ENCODE measurements at places on chromosomes 11 and 22.

DNA sequence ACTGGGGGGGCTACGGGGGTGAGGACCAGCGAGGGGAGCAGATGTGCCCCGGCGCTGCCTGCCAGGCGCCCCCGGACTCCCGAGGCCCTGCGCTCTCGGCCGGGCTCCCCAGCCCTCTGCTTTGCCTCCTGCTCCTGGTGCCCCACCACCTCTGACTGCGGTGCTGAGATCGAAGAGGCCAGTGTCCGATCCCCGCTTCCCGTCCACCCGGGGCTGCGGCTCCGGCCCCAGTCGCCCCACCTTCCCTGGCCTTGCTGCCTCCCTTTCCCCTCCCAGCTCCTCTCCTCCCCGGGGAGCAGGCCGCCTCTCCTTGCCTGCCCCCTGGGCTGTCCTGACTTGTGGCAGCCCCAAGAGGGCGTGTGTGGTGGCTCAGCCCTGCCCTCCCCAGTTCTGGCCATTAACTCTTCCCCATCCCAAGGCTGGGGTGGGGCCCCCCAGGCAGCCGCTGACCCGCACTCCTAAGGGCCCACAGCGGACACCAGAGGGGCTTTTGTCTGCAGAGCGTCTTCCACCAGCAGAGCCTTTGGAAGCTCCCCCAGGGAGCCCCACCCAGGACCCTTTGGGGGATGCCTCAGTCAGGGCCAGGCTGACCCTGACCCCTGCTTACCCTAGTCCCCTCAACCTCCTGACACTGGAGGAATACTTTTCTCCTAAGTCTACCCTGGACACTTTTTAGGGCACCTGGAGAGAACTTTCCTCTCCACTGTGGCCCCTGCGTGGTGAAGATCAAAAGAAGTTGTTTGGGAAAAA lies 16.6 kb downstream of the RTN4RL2 start:
- DNase-seq = no peak

DNA sequence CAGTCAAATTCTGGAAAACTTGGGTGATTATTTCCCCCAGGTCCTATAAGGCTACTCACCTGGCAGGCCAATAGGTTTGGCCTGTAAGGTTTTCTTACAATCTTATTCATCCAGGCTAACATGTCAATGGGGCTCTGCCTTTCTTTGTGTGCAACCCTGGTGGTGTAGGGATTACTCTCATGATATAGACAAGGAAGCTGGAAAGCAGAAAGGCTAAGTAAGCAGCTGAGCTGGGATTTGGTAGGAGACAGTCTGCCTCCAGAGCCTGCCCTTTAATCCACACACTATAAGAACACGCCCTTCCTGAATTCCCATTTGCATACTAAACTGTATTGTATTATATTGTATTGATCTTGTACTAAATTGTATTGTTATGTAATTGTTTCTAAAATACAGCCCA lies 373.3 kb upstream of the CCDC90B start:
- DNase-seq = no peak

- DNase-seq = no peak
These were observed 26.8 kb downstream of the MICAL2 start for GRCh38 chr11:12137005-12137690.

DNA sequence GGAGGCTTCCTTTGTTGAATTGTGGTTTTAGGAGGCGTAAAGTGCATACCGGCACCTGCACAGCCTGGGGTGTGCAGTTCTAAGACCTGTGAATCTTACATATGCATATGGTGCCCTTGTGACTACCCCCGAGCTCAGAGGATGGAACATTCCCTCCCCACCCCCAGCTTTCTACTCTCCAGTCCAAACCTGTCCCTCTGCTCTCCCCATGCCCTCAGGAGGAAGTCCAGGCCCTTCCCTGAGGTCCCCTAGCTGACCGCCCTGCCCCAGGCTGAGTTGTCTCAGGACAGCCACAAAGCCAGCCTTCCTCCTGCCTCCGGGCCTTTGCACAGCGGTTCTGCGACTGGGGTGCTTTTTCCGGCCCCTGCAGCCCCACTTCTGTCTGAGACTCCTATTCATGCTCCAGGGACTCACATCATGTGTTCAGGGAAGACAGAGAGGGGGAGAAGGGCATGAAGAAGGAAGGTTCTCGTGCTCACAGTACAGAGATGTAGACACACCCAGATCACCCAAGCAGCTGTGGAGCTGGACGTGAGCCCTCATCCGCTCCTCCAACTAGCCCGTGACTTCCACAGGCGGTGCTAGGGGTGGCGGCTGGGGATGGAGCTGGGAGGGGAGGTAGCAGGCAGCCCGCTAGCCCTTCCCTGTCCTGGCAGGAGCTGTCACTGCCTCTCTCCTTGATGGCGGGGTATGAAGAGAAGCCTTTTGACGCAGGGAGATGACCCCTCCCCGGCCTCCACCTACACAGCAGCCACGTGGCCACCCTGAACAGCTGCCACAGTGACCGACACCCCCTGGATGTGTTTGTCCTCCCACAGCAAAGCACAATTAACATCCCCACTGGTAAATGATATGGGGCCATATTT lies 50.8 kb downstream of the FLRT1 start:
- no peak for DNase-seq

- DNase-seq = no peak
These were observed 191.4 kb upstream of the SORL1-AS1 start for GRCh38 chr11:121644187-121644512.

GRCh38 chr11:107785401-107785800 lies 73.2 kb downstream of the SLC35F2 start:
- DNase-seq = peak; percentile 9

GRCh38 chr11:92867913-92868619 lies 101.4 kb upstream of the MTNR1B start:
- DNase-seq = no peak

- DNase-seq = no peak
These were observed 481.4 kb downstream of the ETS1 start for GRCh38 chr11:128105950-128106349.

GRCh38 chr11:125333354-125334073 lies 162.6 kb downstream of the FEZ1 start:
- DNase-seq = no peak

DNA sequence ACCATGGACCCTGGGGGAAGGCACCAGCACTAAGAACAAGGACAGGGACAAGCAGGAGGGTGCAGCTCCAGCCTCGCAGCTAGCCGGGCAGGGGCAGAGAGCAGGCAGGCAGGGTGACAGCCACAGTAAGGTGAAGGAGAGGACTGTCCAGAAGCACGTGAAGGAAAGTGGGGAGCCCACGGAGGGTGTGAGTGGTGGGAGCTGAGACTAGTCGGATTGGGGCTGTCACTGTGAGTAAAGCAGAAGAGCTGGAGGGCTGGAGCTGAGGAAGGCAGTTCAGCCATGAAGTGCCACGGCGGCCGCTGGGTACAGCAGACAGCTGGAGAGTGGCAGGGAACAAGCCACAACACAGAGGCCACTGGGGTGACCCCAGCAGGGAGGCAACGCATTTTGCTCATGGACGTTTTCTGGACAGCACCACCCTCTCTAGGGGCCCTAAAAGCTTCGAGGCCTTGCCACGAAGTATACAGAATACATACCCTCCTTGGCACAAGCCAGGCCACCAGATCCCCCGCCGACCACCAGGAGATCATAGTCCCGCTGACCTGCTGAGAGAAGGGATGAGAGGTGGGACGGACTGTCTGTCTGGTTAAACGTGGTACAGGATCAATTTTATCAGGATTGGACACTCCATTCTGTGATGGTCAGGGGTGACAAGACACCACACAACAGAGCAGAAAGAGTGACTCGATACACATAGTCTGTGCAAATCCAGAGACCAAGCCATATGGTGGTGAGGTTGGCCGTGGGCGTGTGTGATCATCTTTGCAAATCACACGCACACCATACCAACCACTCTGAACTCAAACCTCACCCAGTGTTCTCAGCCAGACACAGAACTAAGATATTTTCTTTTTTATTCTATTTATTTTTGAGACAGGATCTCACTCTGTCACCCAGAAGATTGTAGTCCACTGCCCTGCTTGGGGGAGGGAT lies 10.8 kb upstream of the COMT start:
- no peak for DNase-seq

DNA sequence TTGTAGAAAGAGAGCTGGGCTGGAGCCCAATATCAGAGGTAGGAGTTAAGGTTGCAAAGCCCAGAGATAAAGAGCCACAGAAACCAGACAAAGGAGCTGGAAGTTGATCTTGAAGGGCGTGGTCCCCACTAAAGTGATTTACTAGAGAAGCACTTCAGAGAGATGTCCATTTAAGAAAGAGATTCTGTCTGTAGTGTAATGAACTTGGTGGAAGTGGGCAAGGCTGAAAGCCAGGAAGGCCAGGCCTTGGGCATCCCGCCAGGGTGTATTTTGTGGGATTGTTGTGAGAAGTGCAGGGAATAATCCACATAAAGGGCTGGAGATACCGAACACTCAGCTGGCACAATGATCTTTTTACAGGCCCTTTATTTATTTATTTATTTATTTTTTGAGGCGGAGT lies 1398.8 kb downstream of the TBC1D22A start:
- DNase-seq = no peak

DNA sequence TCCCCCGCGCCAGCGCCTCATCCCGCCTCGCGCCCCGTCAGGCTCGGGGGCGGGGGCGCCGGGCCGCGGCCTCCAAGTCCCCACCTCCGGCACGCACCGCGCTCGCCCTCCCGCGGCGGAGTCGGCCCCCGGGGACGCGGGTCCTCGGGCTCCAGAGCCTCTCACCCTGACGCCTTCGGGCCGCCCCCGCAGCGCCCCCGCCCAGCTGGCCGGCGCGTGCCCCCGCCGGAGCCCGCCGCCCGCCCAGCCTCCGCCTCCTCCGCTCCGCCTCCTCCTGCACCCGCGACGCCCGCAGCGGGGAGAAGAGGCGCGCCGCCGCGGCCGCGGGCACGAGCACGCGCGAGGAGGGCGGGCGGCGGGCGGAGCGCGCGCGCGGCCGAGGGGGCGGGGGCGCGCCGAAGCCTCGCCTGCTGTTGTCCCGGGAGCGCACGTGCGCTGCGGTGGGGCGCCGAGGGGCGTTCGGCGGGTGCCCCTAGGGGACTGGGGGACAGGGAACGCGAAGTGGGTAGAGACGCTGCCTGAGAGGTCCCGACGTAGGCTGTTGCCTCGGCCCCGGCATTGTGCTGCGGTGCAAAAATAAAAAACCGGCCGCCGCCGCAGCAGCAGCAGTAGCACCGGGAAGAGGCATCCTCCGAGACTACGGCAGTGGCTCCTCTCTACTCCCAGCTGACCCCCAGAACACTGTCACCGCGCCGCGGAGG lies 87.4 kb upstream of the ARHGAP32 start:
- peak; percentile 80 for DNase-seq

- DNase-seq = no peak
These were observed 13.5 kb downstream of the CCDC81 start for GRCh38 chr11:86388198-86388597.

- no peak for DNase-seq
These were observed 29.5 kb upstream of the LMO1 start for GRCh38 chr11:8293171-8293570.

Measured in NCI-H226 (cell line).